HFFc6 (cell line): ENCODE measurements at places on chromosomes 2 and 18. TPM values are rescaled to one million over a fixed set of nuclear protein-coding genes. Genes with fewer than 3 reads are reported as not detected.

DCC gene
- not detected in 3 replicates for total RNA-seq

CNGA3 gene
- 0.18 to 0.87 TPM (median 0.54 TPM) in 3 replicates for total RNA-seq

TPO gene
- total RNA-seq: not detected in 3 replicates

SERPINB13 gene
- not detected in 3 replicates for total RNA-seq
